Right cardiac atrium (tissue), 5 donors: ENCODE measurements at places on chromosomes 12 and 14. TPM values are rescaled to one million over a fixed set of nuclear protein-coding genes. Genes with fewer than 3 reads are reported as not detected.

- DNase-seq = no peak
These were observed 129.1 kb downstream of the KITLG start for GRCh38 chr12:88451205-88451604.

DNA sequence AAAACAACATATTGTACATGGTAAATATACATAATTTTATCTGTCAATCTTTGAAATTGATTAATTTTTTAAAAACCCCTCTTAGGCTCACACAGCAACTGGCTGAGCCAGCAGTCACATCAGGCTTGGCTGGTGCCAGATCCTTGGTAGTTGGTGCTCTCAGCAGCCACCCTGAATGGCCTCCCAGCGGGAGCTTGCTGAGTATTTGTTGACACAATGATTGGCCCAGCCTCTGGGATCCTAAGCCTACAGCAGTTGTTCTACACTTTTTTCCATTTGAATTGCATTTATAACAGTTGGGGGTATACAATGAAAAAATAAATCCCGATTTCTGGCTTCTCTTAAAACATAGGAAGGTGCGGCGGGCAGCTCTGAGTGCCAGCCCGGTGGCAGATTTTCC, 11.1 kb downstream of the PRKAB1 start:
- no peak for DNase-seq

GRCh38 chr12:90292183-90292582, 583.5 kb upstream of the ATP2B1 start:
- DNase-seq = no peak

DNA sequence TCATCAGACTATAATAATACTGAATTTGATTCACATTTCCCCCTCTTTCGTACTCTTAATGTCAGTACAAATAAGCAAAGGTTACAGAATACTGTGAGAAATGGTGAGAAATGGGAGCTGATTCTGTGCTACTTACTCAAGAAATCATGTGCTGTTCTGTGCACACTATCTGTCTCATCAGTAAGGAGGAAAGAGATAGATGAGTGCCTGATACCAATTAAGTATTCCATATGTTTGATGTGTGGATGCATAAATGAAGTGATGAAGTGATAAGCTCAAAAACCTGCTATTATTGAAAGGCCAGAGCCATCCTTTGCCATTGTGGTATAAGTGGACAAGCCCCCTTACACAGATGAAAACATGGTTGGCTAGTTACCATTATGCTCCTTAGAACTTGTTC, 127.7 kb downstream of the PDE3A start:
- no peak for DNase-seq

- no peak for DNase-seq
These were observed 8.7 kb downstream of the OR11H4 start for GRCh38 chr14:20247646-20248246.

DNA sequence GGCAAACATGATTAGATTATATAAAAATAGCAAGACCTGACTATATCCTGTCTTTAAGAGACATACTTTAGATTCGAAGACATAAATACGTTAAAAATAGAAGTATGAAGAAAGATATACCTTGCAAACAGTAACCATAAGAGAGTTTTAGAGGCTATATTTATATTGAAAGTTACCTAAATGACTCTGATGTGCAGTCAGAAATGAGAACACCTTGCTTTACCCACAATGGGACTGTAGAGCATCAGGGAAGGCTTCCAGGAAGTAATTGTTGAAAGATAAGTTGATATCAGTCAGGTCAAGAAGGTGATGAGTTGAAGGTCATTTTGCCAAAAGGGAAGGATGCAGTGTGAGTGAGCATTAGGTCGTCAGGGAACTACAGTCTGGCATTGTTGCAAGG, 110.2 kb downstream of the NEDD1 start:
- no peak for DNase-seq

DNA sequence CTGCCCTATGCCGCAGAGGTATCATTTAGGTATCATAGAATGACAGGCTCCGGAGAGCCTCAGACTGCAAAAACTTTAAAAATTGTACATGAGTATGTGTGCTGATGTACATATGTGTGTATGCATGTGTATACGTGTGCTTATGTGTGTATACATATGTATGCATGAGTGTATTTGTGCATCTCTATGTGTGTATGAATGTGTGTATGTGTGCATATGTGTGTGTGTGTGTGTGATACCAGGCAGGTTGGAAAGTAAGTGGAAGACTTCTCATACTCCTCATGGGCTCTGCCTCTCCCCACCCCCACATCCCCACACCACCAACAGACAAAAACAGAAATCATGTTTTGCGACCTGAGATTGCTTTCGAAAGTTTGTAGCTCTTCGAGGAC, 621 bp upstream of the TMEM117 start:
- no peak for DNase-seq

DNA sequence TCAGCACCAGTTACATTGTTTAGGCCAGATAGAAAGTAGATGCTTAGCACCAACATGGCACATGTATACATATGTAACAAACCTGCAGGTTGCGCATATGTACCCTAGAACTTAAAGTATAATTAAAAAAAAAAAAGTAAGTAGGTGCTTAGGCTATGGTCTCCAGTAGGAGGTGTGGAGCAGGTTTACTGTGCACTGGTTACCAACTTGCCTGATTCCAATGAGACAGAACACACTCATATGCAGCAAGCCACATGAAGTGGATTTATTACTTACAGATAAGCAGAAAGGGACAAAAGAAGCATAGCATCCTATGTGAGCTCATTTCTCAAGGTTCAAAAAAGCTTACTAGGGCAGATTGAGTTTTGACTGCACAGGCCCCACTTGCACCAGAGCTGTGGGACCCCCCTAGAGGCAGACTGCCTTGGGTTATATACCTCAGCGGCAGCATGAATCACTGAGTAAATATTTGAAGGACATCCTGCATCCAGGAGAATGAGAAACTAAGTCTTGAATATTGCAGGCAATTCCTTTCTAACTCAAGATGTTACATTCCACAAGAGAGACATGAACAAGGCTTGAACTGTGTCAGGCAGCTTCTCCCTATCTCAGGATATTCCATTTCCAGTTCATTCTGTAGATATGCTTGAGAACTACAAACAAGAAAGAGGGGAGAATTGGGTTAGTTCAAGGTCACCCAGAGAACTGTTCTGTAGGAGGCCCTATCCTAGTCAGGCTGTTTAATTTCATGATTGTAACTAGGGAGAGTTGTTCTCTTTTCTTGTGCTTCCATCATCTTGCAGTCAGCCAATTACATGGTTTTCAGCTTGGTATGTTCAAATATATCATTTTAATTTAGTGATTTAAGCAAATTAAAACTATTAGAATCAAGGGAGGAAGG, 30.1 kb downstream of the LRFN5 start:
- DNase-seq = no peak

GRCh38 chr12:47838286-47838931, 18.7 kb upstream of the HDAC7 start:
- DNase-seq = no peak

DNA sequence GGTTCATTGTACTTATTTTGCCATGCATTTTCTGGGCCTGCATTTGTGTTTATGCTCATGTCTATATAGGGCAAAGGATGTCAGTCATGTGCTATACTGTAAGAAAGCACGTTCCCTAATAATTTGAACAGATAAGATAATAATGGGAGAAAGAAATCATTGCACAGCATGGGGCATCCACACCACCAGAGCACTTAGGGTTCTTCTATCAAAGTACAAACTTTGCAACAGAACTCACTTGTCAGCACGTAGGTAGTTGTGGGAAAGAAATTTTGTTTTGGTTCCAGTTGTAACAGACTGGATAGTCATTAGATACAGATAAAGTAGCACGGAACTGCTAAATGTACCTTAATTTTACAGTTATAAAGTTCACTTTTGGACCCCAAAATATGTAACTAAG, 10.1 kb downstream of the PPP1CC start:
- no peak for DNase-seq

DNA sequence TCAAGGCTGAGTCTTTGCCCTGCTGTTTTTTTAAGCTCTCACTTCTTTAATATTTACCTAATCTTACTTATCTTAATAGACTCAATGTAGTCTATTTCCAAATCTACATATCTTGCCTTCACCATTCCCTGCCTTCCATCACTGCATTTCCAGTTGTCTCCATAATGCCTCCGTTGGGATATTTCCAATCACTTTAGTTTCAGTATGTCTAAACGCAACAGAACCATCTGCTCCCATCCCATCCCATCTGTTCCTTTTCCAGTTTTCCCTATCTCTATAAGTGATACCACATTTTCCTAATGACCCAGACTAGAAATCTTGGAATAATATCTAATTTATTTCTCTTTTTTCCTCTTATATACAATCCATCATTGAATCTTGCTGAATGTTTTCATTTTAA, 15.1 kb upstream of the CCDC198 start:
- no peak for DNase-seq

DNA sequence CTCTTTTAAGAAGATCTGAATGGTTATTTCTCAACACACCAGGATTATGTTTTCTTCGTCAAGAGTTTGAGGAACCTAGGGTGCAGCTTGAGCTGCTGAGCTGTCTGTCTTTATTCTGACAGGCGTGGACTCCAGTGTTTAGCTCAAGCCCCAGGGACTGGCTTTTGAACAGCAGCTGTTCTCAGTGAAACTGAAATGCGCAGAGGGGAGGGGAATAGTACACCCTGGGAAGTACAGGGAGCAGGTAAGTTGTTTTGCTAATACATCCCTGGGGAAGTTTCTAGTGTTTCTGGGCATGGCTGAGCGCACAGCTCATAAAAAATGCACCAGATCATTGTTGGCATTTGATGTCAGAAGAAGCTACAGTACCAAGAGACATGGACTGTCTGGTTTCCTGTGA, 659.8 kb downstream of the DIO2 start:
- no peak for DNase-seq

- no peak for DNase-seq
These were observed 52.8 kb downstream of the PPFIBP1 start for GRCh38 chr12:27576667-27577347.

- no peak for DNase-seq
These were observed 898 bp upstream of the RAB15 start for GRCh38 chr14:64973026-64973442.

GRCh38 chr12:87329076-87329863, 699.9 kb downstream of the C12orf50 start:
- no peak for DNase-seq

DNA sequence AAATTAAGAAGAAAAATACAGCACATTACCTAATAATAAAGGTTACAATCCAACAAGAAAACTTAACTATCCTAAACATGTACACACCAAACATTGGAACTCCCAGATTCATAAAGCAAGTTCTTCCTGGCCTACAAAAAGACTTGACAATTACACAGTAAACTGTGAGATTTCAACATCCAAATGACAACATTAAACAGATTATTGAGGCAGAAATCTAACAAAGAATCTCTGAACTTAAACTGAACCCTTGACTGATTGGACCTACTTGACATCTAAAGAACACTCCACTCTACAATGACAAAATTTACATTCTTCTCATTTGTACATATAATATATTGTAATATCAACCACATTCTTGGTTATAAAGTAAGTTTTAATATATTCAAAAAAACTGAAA, 1341.3 kb downstream of the LRFN5 start:
- no peak for DNase-seq

GRCh38 chr12:40181490-40181889, 43.3 kb upstream of the LRRK2 start:
- DNase-seq = no peak

- DNase-seq = no peak
These were observed 10.9 kb upstream of the APOF start for GRCh38 chr12:56373515-56373914.

GRCh38 chr14:75469164-75469563, 41.3 kb downstream of the JDP2 start:
- no peak for DNase-seq

GRCh38 chr14:105485739-105486162, 935 bp upstream of the CRIP1 start:
- peak; percentile 85 for DNase-seq

DNA sequence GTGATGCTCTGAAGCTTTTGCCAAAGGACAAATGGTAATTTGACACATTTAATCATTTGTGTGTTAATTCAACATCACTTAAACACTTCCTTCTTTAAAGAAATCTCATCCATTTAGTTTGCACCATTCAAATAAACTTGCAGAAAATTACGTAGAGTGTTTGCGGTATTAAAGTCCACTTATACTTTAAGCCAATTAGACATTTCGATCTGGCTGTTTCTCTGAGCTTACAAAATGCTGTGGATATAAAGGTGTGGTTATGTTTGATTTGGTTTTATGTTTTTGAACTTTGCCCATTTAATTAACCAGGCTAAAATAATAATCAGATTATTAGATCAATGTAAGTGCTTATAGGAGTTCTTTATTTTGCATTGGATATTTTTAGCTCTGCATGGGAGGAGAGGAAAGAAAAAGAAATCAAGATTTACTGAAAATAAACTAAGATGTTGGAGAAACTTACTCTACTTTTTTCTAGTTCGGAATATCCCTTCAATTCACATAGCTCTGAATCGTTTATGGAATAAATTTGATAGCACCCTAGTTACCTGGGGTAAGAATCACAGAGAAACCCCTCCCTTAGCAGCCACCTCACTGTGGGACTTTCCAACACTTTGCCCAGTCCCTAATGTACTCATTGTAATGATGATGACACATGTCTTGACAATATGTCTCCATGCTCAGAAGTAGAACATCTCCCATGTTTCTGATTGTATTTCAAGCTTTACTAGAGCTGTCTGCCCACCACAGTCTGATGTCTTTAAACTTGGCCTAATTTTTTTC, 268.0 kb downstream of the BTG1 start:
- DNase-seq = no peak

GRCh38 chr14:77186911-77187648, 5.5 kb downstream of the TMEM63C start:
- DNase-seq = no peak

DNA sequence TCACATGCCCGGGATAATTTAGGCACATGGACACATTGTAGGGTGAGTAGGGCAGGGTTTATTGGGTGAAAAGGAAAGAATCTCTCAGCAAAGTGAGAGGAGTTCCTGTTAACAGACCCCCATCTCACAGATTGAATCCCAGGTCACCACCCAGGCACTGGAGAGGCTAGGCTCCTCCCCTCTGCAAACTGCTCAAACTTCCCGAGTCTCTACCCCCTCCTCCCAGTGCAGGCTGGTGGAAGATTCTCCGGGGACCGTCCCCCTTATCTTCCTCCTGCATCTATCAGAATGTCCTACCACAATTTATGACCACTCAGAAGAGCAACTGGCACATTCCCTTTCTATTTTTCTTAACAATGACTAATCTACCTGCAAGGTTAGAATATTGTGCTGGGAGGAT, 126.0 kb downstream of the NTF3 start:
- DNase-seq = no peak

- DNase-seq = no peak
These were observed 40.9 kb downstream of the SGPP1 start for GRCh38 chr14:63686926-63687325.

The AICDA gene
- not detected for total RNA-seq

The TSPAN8 gene
- 2.3 TPM for total RNA-seq

The MAP3K12 gene
- 9.6 TPM for total RNA-seq

The PLEKHD1 gene
- 0.06 TPM for total RNA-seq

The FAR2 gene
- 9.7 TPM for total RNA-seq

The FGF6 gene
- not detected for total RNA-seq

The LBHD2 gene
- total RNA-seq = not detected

The RNASE1 gene
- total RNA-seq = 348 TPM

The MYH7 gene
- total RNA-seq = 639 TPM

The ATXN3 gene
- 23.6 TPM for total RNA-seq

The SLC17A8 gene
- total RNA-seq = not detected
